Fibroblast of gingiva (primary cell): ENCODE measurements at places on chromosomes 3 and 15.

- DNase-seq: no peak
Measured at GRCh38 chr15:94912760-94913159, 681.4 kb downstream of the MCTP2 start.

GRCh38 chr3:114451561-114452018 lies 157.8 kb downstream of the TIGIT start:
- DNase-seq: peak; percentile 68

DNA sequence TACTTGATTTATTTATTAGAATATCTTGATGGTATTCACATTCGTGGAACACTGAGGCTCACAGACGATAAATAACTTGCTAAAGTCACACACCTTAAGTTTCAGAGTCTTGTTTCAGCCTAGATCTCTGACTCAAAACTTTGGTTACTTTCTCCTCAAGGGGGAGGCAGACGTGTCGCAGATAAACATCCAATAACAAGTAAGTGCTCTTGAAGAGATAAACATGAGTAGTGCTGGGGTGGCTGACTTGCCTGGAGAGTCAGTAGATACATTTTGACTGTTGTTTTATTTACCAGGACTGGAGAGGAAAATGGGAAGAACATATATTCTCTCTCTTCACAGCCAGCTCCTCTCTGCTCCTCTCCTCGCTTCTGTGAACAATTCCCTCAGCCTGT lies 31.3 kb downstream of the FBXO45 start:
- DNase-seq: no peak

DNA sequence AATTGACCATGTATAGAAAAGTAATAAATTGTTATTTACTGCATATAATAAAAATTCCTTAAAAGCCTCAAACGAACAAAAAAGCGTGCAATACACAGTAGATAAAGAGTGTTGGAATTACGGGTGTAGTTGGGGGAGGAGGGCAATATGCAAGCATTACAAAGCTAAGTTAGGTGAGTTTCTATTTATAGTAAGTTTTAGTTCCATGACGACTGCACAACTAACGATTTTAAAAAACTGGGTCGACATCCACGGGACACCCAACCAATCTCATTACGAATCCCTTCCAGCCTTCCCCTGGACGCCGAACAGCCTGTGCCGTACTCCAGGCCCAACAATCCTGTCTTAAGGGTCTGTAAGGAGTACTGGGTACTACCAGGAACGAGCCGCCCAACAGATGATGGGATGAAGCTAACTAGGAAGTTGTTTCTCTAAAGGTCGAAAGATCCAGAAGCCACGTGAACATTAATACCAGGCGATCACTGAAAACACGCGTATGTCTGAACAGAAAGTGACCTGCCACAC lies 677 bp downstream of the POLQ start:
- no peak for DNase-seq

DNA sequence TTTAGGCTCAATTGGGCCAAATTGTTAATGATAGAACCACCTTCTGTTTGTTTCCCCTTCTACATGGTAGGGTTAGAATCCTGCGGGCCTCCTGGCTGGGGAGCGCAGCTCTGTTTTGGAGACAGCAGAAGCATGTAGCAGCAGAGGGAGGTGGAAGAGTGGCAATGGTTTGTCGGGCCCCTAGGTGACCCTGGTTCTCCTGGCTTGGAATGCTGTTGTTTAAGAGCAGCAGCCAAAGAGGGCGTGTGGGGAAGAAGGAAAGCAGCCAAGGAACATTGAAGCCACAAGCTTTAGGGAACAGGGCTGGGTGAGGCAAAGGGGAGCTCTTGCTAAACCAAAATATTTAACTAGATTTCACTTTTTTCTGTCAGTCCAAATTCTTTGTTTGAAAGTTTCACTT lies 213.7 kb upstream of the NR2E3 start:
- peak; percentile 93 for DNase-seq

GRCh38 chr15:48584812-48585563 lies 60.5 kb downstream of the FBN1 start:
- no peak for DNase-seq

GRCh38 chr15:96440978-96441377 lies 110.5 kb downstream of the NR2F2 start:
- DNase-seq: no peak

DNA sequence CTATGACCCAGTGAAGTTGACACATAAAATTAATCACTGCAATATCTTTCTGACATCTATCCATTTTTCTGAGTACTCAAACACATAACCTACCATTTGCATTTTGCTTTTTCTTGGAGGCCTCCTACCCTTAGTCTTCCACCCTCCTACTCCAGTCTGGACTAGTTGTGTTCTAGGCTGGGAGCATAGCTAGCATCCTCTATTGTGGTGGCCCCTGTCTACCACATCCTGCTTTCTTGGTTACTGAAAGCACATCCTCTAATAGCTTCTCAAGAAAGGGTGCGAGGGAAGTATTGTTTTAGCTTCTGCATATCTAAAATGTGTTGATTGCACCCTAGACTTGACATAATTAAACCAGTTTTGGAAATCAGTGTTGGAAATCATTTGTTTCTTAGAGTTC lies 176.5 kb downstream of the THSD4 start:
- no peak for DNase-seq

GRCh38 chr3:9266716-9267115 lies 17.3 kb upstream of the SRGAP3 start:
- DNase-seq: no peak

DNA sequence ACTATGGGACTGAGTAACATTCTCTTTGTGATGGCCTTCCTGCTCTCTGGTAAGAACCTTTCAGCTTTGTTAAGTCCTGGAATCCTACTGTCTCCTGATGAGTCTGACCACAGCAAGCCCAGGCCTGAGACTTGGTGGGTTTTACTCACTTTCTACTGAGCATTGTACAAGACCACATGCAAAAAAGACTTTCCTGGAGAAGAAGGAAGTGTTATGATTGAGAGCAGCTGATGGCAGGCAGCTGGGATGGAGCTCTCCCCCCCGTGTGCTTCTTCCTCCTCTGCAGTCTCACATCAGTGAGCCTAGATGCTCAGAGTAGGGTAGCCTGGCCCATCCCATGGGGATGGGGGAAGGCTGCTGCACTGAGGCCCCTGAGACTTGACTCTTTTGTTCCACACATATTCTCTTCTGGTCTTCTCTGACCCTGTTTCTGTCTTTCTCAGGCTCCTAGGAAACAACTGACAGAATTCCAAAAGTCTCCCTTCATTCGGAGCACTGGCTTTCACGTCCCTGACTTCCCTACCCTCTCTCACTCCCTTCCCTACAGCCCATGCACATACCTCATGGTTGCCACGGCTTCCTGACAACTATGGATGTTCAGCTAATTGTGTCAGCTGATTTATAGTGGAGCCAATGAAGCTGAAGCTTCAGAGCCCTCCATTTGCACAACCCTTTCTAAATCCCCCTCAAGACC lies 36.6 kb downstream of the CD86 start:
- no peak for DNase-seq

DNA sequence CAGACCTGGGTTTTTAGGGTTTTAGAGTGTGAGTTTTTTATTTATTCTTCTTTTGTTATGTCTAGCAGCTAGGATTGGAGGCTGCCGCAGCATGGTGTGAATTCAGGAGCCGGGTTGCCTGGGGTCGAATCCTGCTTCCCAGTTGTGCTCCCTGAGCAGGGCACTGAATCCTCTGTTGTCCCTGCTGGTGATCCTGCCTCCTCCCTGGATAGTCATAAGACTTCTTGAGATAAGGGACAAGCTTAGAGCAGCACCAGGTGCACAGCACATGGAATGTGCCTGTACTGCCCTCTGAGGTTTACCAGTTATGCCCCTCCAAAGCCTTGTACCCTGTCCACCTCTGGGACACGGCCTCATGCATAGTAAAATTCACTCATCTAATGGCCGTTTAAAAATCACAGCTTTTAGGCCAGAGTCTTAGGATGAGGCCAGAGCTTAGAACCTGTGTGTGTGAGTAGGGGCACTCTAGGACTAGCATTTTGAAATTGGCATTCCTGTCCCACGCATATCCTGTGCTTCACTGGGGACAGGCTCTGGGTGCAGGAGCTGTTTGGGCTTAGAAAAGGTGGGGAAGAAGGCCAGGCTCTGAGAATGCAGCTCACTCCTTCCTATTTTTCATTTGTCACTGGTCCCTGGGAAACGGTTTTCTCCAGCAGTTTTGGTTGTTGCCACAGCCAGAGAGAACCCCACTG lies 47.7 kb downstream of the CHCHD6 start:
- no peak for DNase-seq

DNA sequence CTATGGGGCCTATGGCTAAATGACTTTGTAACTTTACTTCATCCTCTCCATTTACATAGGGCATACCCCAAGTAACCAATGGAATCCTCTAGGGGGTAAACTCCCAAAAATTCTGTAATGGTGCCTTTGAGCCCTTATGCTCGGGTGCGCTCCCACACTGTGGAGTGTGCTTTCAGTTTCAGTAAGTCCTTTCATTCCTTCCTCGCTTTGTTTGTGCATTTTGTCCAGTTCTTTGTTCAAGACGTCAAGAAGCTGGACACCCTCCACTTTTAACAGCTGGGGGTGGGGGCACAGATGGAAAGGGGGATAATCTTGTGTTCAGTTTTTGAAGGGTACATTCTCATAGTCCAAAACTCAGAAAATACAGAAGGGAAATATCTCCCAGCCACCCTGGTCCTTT lies 84.4 kb upstream of the C2CD4B start:
- no peak for DNase-seq

DNA sequence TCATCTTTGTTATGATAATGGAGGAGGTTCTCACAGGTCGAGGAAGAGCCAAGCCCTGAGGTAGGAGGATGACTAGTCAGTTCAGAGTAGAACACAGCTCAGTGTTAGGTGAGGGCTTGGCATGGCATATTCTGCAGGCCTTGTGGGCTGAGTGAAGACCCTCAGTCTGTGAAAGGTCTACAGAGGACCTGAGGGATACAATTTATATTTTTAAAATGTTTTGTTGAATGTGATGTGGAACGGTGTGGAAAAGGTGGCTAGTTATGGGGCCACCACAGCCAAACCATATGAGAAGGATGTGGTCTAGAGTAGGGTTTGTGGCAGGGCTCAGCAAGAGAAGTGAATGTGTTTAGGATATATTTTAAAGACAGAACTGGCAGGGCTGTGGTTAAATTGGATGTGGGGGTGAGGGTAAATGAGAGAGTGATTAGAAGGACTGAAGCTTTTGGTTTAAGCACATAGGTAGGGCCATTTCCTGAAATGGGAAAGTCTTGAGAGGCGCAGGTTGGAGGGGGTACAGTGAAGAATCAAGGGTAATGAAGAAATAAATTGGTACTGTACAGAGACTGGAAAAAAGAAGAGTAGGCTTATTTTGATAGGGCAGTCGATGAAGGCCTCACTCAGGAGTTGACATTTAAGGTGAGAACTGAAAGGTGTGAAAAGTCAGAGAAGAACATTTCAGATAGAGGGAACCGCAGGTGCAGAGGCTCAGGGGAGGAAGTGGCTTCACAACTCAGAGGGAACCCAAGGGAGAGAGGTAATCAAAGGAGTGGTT lies 60.5 kb downstream of the SPTSSB start:
- no peak for DNase-seq

GRCh38 chr3:8931342-8931741 lies 31.9 kb downstream of the RAD18 start:
- no peak for DNase-seq
